Kidney (tissue), 22 donors: ENCODE measurements at places on chromosomes 2 and 18. TPM values are rescaled to one million over a fixed set of nuclear protein-coding genes. Genes with fewer than 3 reads are reported as not detected.

TEX44 gene
- total RNA-seq = not detected

UGT1A3 gene
- total RNA-seq = 0.57 TPM

DNA sequence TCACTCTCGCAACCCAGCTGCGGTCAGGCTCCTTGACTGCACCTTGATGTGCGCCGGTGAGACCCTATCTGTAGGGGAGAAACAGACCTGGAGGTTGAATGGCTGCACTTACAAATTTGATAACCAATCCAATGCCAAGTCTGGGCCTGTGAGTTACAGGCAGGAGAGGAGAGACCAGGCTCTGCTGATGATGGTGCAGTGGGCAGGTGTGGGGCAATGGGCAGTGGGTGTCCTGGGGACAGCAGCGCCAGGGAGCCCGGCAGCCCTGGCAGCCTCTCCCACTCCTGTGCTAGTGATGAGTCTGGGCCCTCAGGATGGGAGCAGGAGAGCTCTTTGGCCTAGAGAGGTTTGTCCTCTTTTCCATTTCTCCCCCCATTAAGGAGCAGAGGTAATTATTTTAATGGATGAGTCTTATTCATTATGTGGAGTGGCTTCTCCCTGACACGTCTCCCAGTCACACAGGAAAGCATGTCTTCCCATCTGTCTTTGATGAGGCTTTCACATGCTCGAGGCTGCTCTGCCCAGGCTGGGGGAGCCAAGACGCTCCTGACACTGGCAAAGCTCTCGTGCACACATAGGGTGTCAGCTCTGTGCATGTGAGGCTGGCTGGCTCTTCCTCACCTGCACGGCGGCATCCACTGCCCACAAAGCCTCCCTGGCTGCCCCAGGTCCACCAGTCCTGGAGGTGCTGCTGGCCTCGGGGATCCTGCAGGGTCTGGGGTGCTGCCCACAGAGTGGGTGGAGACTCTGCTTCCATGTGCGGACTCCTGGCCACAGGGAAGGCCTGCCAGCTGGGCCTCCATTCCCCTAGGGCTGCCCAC is 10.0 kb upstream of the ALLC start:
- no peak overlapping the region for H3K27ac ChIP-seq
- peaks cover 4% of the 10 kb centered on the region for H3K4me1 ChIP-seq
- no peaks in the 10 kb centered on the region for H3K27me3 ChIP-seq
- DNase-seq = no peak
- H3K36me3 ChIP-seq = no peaks in the 10 kb centered on the region
- H3K4me3 ChIP-seq = no peak overlapping the region

DNA sequence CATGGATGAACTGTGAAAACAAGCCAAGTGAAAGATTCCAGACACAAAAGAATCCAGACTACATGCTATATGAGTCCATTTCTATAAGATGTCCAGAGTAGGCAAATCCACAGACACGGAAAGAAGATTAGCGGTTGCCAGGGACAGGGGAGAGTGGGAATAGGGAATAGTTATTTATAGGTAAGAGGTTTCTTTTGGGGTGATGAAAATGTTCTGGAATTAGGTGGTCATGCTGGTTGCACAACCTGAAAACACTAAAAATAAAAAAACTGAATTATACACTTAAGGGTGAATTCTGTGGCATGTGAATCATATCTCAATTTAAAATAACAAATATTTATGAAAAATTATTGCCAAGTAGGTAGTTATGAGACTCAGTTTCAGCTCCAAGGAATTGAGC is 168.4 kb downstream of the LTBP1 start:
- no peak overlapping the region for H3K4me3 ChIP-seq
- no peaks in the 10 kb centered on the region for H3K36me3 ChIP-seq
- H3K27me3 ChIP-seq = no peaks in the 10 kb centered on the region
- H3K4me1 ChIP-seq = no peaks in the 10 kb centered on the region
- H3K27ac ChIP-seq = no peak overlapping the region

DNA sequence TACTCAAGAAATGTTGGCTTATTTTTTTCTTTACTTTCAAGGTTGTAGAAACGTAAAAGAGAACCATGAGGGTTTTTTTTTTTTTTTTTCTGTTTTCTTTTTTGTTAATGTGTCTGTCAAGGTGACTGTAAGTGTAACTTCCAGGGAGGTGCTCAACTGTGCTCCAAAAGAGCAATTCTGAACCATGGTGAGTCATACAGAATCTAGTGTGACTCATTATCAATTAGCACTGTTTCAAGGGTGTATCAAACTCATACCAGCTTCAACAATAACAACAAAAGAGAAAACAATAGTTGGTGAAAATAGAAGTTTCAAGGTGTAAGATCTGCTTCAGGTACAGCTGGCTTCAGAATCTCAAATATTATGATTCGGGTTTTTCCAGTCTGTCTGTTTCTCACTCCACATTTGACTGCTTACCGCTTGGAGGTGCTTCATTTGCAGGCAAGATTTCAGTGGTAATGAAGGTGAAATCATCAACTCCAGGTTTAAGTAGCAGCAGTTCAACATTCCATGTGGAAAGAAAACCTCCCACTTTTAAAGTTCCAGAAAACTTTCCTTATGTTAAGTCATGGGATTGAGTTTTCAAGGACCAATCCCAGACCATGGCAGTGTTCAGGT is 850.6 kb downstream of the CNTNAP5 start:
- no peak for DNase-seq
- no peak overlapping the region for H3K27ac ChIP-seq
- H3K27me3 ChIP-seq = no peaks in the 10 kb centered on the region
- no peaks in the 10 kb centered on the region for H3K36me3 ChIP-seq
- H3K4me3 ChIP-seq = no peak overlapping the region

- DNase-seq = no peak
- H3K4me3 ChIP-seq = no peak overlapping the region
- H3K36me3 ChIP-seq = no peaks in the 10 kb centered on the region
- H3K4me1 ChIP-seq = peaks cover 3% of the 10 kb centered on the region
These were observed 11.6 kb downstream of the CDKL4 start for GRCh38 chr2:39232141-39232540.
